ENCODE measurements at places on chromosomes 6 and 20. TPM values are rescaled to one million over a fixed set of nuclear protein-coding genes. Genes with fewer than 3 reads are reported as not detected.

DNA sequence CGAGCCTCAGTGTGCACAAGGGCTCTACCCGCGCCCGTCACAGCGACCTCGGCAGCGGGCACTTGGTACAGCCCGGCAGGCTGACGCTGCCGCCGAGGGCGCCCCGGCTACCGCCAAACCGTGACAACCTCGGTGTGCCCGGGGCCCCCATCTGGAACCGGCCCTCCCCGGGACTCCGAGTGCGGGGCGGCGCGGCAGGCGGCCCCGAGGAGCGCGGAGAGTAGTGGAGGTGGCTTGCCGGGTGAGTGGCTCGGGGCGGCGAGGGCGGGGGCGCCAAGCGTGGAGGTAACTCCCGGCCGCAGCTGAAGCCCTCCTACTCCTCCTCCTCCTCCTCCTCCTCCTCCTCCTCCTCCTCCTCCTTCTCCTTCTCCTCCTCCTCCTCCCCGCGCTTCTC lies at the start of gene ISM1:
TSS of gene ISM1 (plus strand) at position 371 of the 394 bp plus-strand sequence. CDS start 503 bp downstream, outside the sequence.
- DNase-seq: no peak

DNA sequence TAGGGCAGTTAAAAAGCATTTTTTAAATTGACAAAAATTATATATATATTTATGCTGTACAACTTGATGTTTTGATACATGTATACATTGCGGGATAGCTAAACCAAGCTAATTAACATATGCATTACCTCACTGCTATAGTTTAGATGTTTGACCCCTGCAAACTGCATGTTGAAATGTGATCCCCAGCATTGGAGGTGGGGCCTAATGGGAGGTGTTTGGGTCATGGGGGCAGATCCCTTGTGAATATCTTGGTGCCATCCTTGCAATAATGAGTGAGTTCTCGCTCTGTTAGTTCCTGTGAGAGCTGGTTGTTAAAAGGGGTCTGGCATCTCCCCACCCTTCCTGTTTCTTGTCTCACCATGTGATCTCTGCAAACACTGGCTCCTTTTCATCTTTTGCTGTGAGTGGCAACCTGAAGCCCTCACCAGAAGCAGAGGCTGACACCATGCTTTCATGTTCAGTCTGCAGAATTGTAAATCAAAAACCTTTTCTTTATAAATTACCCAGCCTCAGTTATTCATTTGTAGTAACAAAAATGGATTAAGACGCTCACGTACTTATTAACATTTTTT lies 111.8 kb downstream of the MCHR2 start:
- DNase-seq: no peak

GRCh38 chr6:163414946-163415619 lies 565 bp downstream of the QKI start:
- DNase-seq: no peak

- DNase-seq: no peak
Measured at GRCh38 chr20:63704749-63705117, 3.0 kb downstream of the ARFRP1 start.

DNA sequence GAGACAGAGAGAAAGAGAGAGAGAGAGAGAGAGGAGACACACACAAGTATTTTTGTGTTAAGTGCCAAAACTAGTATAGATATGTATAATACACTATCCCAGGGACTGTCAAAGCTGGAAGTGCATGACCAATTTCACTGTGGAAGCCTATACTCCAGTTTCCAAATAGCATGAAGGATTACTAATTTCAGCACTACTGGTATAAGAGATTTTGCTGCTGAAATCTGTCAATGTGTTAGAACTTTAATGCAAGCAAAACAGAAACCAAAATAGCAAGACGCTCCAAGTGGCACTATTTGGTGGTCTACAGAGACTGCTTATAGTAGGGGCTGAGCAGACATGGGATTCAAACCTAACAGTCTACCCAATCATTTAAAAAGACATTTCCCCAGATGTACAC lies 284.8 kb downstream of the BTBD9 start:
- DNase-seq: no peak

DNA sequence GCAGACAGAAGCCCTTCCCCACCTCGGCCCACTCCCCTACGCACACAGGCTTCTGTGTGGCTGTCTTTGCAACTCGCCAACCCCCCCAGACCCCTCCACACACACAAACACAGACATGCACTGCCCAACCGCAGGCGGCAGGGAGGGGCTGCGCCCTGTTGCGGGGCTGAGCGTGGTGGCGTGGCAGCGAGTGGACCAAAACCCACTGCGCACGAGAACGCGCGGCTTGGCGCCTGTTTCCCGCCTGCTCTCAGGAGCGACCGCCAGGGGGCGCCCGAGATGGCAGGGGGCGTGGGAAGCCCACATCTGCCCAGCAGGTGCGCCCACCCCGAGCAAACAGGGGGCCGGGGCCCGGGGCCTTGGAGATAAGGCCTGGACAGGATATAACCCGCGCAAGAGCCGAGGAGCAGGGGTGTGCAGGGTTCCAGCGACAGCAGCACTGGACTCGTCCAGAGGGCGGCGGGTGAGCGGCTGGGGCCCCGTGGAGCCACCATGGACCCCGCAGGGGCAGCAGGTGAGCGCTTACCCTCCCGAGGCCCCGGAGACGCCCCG lies at the start of gene RBPJL:
TSS of gene RBPJL (plus strand) at position 410 of the 552 bp plus-strand sequence. CDS start at position 493, 83 bp downstream.
- DNase-seq: no peak

GRCh38 chr20:12700701-12701100 lies 308.1 kb upstream of the SPTLC3 start:
- DNase-seq: no peak

- DNase-seq: no peak
Measured at GRCh38 chr20:12130781-12131180, 213.1 kb downstream of the BTBD3 start.

DNA sequence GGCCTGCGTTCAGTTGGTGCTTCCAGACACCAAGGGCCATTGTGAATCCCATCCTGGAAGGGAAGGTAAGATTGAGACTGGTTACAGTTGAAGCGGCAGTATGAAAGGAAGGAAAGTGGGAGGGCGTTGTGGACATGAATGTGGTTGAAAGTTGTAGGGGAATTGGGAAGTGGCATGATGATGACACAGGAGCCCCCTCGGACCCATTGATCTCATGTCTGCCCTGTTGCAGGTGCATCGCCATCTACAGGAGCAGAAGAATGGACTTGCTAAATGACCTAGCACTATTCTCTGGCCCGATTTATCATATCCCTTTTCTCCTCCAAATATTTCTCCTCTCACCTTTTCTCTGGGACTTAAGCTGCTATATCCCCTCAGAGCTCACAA lies 5.5 kb downstream of the HLA-DQA1 start:
- DNase-seq: no peak

- peak; percentile 92 for DNase-seq
Measured at GRCh38 chr20:34558320-34559218, at the start of gene MAP1LC3A. TSS of gene MAP1LC3A (plus strand) at chr20:34558718. CDS start at chr20:34558869, 151 bp downstream.

- DNase-seq: no peak
Measured at GRCh38 chr6:56625356-56625755, 17.3 kb downstream of the DST start.

- DNase-seq: no peak
Measured at GRCh38 chr6:116349216-116349615, 21.5 kb upstream of the DSE start.

GRCh38 chr6:18792866-18793265 lies 405.7 kb downstream of the RNF144B start:
- no peak for DNase-seq

- no peak for DNase-seq
Measured at GRCh38 chr6:168794491-168794890, 353.5 kb downstream of the SMOC2 start.

DNA sequence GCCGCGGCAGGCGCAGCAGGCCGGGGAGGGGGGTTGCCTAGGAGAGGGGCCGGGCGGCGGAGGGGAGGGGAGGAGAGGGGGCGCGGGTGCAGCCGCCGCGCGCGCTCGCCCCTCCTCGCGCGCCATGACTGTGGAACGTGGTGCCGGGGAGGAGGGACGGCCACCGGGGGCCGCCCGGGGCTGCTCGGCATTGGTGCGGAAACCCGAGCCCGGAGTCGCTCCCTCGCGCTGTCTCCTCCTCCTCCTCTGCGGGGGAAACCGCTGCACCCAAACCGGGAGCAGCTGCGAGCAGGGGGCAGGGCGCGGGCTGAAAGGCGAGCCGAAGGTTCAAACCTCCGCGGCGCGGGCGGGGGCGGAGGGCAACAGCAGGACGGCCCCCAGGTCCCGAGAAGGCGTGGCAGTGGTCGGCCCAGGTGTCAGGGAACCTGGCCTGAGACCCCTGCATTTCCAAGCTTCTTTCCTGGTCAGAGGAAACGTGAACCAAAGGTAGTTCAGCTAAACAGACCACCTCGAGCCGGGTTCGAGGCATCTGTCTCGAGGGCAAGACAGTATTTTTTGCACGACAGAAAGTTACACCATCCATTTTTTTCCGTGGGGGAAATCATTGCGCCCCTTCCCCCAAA lies 1.4 kb upstream of the TRERF1 start:
- peak; percentile 92 for DNase-seq

DNA sequence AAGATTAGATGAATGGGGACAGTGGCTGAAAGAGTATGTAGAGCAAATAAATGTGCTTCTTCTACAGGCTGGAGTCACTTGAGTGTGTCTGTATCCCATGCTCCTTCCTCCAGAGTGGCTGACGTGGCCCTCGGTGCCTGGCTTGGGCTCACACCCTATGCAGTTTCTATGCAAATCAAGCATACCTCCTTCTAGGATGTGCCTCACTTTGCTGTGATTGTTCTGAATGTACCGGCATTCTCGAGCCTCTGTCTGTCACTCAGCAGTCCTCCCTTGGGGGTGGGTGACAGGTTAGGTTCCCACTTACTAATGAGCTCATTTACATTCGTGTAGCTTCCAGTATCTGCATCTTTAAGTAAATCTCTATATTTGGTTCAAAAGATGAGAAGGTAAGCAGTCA lies 55.1 kb upstream of the HDDC2 start:
- no peak for DNase-seq

DNA sequence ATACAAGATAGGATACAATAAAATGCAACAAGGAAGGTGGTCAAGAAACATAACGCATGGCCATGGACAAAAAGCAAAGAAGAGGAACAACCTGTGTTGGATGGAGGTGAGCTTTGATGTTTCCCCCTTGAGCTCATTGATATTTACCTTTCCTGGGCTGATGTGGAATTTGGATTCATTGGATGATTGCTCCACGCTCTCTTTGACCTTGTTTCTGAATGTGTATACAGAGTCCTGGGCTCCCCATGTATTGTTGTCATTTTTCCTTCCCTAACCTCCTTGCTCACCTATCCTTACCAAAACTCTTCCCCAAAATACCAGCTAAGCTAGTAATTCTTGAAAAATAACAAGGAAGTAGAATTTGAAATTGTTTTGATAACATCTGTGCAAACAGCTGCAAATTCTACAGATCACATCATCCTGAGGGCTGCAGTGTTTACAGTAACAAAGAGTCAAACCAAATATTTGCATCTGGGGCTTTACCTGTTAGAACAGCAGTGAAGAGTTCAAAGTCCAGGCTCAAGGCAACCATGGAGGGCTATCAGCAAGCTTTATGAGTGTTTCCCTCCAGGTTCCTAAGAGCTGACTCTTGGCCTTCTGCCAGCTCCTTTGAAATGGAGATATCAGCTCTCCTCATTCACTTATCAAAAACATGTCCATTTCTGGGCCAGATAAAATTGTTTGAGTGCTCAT lies 214.3 kb upstream of the MARCKS start:
- peak; percentile 35 for DNase-seq

The TFAP2A gene
- 25.0 TPM for total RNA-seq

The RUNX2 gene
- total RNA-seq: 2.9 TPM

The SLC32A1 gene
- not detected for total RNA-seq

The MAP7 gene
- total RNA-seq: 12.6 TPM

The FAM8A1 gene
- 30.0 TPM for total RNA-seq

The SUMO4 gene
- total RNA-seq: 6.5 TPM

The OGFRL1 gene
- 20.7 TPM for total RNA-seq

The MYH7B gene
- total RNA-seq: 3.1 TPM

The BEND6 gene
- total RNA-seq: 5.6 TPM

Data from skin of body (tissue), 3 donors.